ENCODE measurements at places on chromosomes 13 and 19. TPM values are rescaled to one million over a fixed set of nuclear protein-coding genes. Genes with fewer than 3 reads are reported as not detected.

Gene DPF1
- total RNA-seq = not detected

Gene PPM1N
- total RNA-seq = 3.9 TPM

Gene RAD23A
- 85.9 TPM for total RNA-seq

- no peak for DNase-seq
Observed at GRCh38 chr19:41064974-41065569, 23.2 kb upstream of the CYP2A13 start.

DNA sequence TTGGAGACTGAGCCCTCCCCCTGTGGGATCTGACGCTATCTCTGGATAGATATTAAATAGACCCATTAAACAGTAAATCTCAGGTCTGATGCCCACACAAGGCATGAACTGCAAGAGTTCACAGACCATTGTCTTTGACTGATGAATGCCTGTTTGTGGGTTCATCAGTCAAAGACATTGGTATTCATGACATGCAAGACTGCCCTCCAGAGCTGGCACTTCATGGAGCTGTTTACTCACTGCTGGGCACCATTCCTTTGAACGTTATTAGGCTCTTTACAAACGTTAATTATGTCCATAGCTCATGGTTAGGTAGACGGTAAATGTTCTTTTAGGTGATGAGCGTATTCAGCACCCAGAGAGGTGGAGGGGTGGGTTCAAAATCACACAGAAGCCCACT lies 111.8 kb upstream of the PABPC3 start:
- DNase-seq = no peak

- DNase-seq = no peak
Observed at GRCh38 chr19:55809381-55810058, 22.3 kb downstream of the NLRP11 start.

- DNase-seq = no peak
Observed at GRCh38 chr19:13115936-13116281, 631 bp downstream of the TRMT1 start.
